ENCODE measurements at places on chromosomes 4 and X.
A peak's percentile ranks its signal among the peaks of the same experiment; 100 is the strongest.

- DNase-seq, result no peak
Observed at GRCh38 chrX:130631011-130631410, 229.2 kb downstream of the RBMX2 start.

DNA sequence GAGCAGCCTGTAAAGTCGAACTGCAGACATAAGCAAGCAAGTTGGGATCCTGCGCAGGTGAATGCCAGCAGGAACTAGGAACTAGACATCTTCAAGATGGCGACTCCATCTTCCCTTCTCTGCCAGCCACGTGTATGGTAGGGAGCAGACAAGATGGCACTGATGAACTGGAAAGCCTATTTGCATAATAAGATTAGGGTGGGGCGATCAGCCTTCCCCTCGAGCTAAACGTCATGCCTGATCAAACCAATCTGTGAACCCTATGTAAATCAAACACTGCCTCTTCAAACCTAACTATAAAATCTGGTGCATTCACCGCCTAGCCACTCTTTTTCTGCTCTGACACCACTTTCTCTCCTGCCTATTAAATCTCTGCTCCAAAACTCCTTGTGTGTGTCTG, 28.1 kb upstream of the LGI2 start:
- no peak for DNase-seq

DNA sequence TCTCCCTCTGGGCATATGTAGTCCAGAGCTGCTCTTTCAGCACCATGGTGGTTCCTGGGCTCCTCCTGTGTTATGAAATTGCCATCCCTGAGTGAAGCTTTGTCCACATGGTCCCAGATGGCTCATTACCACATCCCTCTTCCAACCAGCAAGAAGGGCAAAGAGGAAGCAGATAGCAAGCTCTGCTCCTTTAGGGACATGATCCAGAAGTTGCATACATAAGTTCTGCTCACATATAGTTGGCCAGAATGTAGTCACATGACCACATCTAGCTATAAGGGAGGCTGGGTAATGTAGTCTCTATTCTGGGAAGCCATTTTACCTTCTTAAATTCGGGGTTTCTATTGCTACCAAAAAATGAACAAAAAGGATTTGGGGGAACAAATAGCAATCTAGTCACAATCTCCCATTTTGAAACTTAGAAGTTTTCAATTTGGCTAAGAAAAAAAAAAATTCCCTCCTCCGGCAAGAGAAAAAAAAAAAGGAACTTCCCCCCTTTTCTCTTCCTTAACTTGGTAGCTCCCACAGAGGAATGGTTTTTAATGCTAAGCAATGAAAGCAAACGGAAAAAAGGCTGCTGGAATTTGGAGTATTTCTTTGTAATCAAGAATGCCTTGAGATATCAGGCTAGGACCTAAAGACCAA, 88.2 kb upstream of the USP9X start:
- DNase-seq, result peak; percentile 44

DNA sequence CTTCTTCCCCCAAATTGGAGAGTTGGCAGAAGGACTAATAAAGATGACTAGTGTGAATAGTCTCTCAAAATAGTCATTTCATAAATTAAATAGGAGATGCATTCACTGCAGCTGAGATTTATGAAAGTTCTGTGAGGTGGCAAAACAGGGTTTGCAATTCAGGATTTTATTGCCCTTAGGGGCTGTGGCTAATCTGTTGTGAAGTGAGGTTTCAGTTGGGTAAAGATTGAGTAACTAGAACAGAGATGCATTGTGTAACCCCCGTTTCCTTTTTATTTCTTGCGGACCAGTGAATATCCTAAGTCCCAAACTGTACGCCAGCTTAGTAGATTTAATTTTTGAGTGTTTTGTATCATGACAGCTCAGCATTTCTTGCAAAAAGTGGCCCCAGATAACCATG, 16.2 kb upstream of the SCRG1 start:
- no peak for DNase-seq

DNA sequence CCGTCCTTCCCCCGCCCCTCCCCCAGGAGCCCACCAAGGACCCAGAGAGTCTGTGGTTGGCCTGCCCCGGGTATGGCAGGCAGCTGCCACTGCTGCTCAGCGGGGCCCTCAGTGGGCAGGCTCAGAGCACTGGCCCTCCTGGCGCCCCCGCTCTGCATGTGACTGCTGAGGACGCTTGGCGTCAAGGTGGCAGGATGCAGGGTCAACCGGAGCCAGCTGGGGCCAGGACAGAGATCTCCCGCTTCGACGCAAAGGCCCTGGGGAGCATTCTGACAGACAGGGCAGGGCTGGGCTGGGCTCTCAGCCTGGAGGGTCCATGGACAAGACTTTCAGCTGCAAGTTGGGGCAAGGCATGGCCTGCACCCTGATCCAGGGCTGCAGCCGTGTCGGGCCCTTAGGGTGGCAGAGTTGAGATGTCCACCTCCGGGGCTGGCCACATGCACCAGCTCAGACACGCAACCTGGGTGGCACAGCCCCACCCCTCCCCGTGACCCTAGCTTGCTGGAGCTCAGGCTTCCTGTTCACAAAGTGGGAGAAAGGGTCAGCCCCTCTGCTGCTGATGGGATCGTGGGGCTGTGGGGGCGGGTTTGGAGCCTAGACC, 30.3 kb downstream of the LRPAP1 start:
- no peak for DNase-seq

DNA sequence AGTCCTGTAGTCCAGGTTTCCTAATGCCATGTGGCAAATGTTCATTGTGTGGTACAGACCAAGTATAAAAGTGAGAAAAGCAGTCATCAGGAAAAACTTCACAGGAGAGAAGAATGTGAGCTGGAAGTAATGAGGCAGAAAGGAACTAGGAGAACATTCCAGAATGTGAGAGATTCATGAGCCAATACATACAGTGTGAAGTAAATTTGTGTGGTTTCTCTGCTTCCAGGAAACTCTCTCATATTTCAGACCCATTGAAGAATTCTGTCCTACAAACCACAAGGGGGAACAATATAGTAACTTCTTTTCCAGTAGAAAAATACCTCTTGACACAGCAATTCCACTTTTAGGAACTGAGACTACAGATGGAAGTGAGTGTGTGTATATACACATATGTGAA, 136.5 kb downstream of the RNF150 start:
- DNase-seq, result no peak

- no peak for DNase-seq
Observed at GRCh38 chr4:176313596-176314336, 6.0 kb upstream of the SPCS3 start.

- no peak for DNase-seq
Observed at GRCh38 chrX:46575991-46576392, 2.4 kb downstream of the CHST7 start.

DNA sequence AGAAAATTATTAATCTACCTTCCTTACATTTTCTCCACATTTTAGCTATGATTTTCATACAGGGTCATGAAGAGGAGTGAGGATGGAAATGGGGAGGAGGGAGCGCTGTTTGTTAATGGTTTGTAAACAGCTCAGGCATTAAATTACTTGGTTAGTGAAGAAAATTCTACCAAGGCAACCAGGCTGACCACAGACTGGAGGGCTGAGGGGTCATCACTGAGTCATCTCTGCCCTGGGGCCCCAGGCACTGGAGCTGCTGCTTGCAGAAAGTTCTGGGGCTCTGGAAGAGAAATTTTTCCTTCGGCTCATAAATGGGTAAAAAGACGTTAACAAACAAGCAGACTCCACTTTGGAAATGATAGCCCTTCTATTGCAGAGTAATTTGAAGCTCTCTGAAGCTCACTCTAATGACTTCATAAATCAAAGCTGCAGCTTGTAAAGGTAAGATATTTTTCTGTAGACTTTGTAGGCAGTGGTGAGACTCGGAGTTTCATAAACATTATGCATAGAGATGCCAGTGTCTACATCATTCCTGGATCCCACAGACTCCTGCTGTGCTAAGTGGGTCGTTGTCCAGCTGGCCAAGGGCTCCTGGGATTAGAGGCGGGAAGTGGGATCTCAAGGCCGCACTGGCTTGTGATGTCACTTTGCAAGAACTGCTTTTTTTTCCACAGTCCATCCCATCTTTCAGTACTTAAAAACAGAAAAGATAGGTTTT, 159.6 kb downstream of the PTTG2 start:
- peak; percentile 48 for DNase-seq

- DNase-seq, result no peak
Observed at GRCh38 chr4:154005171-154005520, 216.3 kb upstream of the SFRP2 start.

- DNase-seq, result no peak
Observed at GRCh38 chr4:122739174-122739573, 6.7 kb downstream of the BBS12 start.

DNA sequence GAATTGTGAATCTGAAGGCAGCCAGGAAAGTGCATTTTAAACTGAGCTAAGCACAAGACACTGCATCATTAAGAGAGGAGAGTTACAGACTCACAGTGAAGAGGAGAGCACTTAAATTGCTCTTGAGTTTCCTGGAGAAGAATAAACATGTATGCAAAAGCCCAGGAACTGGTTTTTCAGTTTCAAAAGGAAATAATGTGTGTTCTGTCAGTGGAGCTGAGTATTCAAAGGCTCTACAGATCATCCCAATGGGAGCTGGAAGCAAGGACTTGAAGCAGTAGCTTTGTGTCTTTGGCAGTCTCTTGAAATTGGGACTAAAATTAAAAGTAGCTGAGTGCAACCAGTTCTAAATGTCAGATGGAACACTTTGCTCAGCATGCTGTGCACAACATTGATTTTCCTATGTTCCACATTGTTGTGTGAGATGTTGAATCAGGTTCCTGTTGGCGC, 147.5 kb upstream of the ANK2 start:
- DNase-seq, result no peak

GRCh38 chr4:99720206-99720605, 62.6 kb upstream of the C4orf54 start:
- no peak for DNase-seq

- DNase-seq, result no peak
Observed at GRCh38 chr4:78477276-78477675, 74.3 kb upstream of the ANXA3 start.

GRCh38 chrX:638482-639131, 8.0 kb downstream of the SHOX start:
- no peak for DNase-seq

DNA sequence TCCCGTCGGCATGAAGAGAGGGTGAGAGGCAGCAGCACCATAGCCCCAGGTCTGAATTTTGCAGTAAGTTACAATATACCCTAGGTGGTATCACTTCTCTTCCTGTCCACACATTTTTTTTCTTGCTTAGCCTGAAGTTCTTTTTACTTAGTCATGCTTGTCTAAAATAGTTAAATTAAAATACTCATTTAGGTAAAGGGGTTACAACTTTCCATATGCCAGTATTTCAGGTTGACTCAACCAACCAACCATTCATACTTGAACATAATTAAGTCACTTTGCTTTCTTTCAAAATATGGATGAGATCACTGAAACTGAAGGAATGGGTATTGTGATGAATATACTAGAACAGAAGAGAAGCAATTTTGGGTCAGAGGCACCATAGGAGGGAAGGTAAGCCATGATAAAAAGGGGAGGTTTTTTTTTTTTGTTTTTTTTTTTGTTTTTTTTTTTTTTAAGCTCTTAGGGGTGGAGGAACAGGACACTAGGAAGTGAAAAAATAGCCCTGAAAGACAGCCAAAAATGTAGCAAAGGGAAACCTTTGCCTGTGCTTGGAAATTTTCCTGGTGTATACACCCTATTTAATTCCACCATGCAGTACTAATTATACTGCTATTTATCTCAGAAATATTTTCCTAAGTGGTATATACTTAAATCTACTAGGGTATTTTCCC, 41.8 kb downstream of the RPS6KA3 start:
- no peak for DNase-seq

- DNase-seq, result no peak
Observed at GRCh38 chr4:74934888-74935287, 2.0 kb downstream of the PARM1 start.

DNA sequence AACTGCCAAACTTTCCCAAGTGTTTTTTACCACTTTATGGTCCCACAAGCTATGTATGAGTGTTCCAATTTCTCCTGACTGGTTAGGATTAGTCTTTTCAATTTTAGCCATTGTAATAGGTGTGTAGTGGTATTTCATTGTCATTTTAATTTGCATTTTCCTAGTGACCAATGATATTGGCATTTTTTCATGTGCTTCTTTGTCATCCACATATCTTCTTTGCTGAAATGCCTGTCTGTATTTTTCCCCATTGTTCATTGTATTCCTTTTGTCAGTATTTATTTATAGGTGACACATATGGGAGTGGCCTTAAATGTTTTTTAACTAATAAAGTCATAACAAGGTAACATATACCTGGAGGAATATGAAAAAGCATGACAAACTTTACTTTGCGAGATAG, 9.2 kb upstream of the UBE2D3 start:
- DNase-seq, result no peak

- no peak for DNase-seq
Observed at GRCh38 chr4:5799406-5799805, 88.4 kb downstream of the EVC start.

GRCh38 chr4:179597301-179597700, 2155.1 kb upstream of the AGA start:
- DNase-seq, result no peak

DNA sequence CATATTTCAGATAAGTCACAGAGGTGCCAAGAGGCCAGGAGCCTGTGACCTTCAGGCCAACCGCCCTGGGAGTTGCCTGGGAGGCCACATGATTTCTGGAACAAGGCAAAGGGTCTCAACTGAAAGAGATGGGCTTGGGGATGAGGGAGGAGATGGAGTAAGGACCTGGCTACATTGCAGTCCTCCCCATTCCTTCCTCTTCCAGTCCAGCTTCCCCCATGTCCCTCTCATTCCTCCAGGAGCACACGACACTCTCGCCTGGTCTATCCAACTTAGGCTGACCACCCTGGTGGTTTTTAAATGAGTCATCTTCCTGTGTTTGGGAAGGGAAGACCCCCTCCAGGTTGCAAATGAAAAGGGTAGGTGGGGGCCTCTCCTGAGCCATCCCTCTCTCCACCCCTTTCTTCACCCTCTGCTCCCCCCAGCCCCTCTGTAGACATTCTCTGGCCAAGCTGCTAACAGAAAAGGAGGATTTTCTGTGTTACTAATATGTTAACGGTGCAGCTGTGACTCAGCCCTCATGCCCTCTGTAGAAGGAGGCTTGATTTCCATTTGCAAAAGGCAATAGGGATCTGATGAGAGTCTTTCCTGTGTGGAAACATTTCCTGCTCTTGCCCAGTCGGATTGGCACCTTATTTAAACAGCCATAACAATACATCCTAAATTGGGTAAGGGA, 79.2 kb downstream of the RTL5 start:
- DNase-seq, result no peak

- no peak for DNase-seq
Observed at GRCh38 chr4:15521442-15522039, 51.9 kb downstream of the CC2D2A start.

GRCh38 chr4:10741961-10742699, 57.6 kb upstream of the CLNK start:
- no peak for DNase-seq

DNA sequence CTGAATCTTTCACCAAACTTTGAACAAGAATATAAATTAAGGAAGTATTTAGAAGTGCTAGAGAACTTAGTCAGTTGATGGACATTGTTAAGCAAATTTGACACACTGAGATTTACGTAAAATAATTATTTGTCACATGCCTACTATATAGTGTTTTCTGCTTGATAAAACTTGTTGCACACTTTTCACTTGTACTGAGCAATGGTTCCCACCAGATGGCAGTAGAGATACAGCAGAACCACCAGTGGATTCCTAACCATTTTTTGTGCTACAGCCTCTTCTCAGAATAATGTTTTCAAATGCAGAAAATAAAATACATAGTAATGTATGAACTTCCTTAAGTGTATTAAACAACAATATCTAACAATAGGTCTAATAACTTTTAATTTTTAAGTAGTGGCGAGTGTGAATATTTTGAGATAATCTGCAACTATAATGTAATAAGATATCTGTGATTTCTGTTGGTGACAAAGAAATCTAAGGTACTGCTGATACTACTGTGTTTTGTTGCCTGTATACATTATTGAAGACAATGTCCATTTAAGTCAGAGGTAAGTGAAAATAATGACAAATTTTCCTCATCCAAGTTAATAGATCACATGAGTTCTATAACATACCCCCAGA, 81.2 kb downstream of the APOOL start:
- DNase-seq, result peak; percentile 50
